ENCODE measurements at places on chromosomes 2 and 18.

DNA sequence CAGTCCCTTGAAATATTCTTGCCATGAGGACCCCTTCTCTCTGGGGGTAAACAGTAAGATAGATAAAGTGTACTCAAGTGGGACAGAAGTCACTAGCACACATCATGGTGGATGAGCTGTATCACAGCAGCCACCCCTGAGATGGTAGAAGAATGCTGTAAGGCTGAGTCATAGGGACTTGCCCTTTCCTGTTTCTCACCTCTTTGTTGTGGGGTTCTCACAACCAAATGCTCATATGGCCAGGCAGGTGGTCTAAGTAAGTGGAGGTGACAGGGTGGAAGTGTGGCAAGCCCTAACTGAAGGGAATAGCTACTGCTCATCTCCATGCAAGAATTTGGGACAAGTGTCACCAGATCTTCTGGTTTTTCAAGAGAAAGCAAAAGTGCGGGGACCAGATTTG, 202.7 kb upstream of the SLC14A2 start:
- no peak for DNase-seq

DNA sequence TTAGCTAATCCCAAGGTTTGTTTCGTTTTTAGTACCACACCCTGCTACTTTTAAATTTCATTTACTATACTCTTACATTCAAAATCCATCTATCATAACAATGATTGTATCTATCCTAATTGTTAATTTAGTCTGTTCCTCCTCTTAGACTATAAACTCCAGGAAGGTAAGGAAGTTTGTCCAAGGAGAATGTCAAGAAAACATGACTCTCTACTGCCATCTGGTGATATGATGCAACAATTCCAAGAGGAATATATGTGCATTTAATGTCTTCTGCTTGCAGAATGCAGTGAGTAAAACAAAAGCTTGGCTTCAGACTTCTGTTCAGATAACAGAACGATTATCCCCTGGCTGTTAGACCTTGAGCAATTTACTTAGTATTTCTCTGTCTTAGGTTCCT, 1267.1 kb downstream of the LRP1B start:
- peak; percentile 37 for DNase-seq

GRCh38 chr2:165674780-165675179, 119.3 kb downstream of the GALNT3 start:
- DNase-seq, result no peak

GRCh38 chr18:58714259-58714658, 43.0 kb downstream of the MALT1 start:
- DNase-seq, result no peak

DNA sequence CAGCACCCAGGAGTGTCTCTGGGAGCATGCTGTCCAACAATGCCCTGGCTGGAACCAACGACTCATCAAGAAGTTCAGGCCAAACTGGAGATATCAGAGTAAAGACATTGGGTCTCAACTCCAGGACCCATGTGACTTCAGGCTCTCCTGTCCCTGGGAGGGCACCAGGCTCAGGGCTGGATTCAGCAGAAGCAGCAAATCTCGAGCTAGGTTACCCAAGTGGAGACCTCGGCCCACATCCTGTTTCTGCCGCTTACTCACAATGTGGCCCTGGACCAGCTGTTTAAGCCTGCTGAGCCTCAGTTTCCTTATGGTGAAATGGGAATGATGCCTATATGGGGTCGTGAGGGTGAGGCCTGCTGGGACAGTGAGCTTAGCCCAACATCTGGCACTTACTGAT, 9.3 kb upstream of the OTOF start:
- no peak for DNase-seq

- DNase-seq, result no peak
Measured at GRCh38 chr2:20666005-20666303, 990 bp upstream of the GDF7 start.

Data from iPS-NIHi11 (cell line).